ENCODE measurements at places on chromosomes 16 and 17.

DNA sequence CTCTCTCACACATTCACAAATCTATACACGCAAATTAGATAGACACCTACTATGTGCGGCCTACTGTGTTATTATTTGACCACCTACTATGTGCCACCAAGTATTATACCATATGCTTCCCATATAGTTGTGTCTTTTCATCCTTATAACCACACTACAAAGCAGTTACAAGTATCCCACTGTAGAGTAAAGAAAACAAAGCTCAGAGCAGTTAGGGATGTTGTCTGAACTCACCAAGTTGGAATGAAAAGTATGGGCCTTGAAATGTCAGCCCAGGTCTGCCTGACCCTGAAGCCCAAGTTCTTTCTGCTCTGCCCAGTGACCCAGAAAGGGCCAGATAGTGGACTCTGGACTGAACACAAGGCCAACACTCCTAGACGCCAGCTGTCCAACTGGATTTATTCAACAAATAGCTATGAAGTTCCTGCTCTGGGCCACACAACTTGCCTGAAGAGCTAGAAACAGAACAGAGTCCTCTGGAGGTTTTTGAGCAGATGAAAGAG is 8.5 kb downstream of the KRT37 start:
- ATAC-seq, result no peak

DNA sequence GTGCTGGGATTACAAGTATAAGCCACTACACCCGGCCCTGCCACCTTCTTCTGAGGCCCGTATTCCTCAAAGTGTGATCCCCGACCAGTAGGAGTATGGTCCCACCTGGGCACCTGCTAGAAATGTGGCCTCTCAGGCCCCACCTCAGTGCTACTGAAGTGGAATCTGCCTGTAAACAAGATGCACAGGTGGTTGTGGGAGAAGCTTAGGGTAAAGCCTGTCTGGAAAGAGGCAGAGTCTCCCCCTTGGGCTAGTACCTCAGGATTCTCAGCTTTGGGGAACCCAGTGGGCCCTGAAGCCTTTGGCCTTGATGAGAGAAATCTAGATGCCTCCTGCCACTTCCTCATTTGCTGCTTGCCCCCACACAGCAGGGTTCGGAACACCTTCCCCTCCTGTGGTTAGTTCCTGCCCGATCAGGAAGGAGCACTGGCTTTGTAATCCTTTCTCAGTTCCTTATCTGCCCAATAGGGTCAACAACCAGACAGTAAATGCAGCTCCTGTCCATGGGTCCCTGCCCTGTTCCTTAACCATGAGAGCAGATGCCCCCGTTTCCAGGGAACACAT is 25.2 kb downstream of the TK2 start:
- ATAC-seq, result no peak

DNA sequence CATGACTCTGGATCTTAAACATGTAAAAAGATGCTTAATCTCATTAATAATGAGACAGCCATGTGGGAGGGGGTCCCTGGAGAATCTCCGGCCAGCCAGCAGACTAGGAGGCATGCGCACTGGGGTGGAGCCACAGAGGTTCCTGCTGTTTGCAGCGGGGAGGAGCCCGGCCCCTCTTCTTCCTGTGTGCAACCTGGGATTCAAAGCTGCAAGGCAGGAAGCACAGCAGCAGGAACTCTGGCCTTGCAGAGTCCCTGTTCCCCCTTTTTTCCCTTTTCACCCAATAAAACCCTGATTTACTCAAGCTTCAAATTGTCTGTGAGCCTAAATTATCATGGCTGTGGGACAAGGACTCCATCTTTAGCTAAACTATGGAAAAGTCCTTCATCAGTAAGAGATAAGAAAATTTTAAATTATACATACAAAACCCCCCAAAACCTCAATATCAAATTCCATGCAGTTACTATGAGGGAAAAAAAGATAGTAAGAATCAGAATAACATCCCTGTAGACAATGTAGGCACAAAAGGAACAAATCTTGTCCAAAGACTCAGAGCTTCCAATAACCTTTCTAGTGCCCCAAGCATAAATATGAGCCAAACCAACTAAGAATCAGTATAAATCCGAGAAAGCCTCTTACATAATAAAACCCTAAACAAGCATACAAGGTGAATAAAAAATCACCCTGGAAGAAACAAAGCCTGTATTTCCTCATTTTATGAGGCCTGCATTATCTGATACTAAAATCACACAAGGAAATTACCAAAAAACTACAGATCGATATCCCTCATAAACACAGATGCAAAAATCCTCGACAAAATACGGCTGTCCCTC is 12.1 kb downstream of the CFDP1 start:
- no peak for ATAC-seq

DNA sequence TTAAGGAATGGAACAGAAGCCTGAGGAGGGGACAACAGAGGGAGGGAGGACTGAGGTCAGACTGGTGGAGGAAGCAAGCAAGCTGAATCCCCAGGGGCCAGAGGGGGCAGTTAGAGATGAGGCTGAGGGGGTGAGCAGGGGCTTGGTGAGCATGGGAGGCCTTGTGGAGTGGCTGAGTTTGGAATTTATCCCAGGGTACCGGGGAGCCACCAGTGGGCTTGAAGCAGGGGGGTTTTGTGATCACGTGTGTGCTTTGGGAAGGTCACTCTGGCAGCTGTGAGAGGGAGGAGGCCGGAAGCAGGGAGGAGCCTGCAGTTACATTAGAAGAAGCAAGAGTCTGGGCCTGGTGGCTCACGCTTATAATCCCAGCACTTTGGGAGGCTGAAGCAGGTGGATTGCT is 9.8 kb upstream of the CTCF start:
- no peak for ATAC-seq

GRCh38 chr17:41267711-41268110 is 2.5 kb downstream of the KRTAP9-6 start:
- no peak for ATAC-seq

DNA sequence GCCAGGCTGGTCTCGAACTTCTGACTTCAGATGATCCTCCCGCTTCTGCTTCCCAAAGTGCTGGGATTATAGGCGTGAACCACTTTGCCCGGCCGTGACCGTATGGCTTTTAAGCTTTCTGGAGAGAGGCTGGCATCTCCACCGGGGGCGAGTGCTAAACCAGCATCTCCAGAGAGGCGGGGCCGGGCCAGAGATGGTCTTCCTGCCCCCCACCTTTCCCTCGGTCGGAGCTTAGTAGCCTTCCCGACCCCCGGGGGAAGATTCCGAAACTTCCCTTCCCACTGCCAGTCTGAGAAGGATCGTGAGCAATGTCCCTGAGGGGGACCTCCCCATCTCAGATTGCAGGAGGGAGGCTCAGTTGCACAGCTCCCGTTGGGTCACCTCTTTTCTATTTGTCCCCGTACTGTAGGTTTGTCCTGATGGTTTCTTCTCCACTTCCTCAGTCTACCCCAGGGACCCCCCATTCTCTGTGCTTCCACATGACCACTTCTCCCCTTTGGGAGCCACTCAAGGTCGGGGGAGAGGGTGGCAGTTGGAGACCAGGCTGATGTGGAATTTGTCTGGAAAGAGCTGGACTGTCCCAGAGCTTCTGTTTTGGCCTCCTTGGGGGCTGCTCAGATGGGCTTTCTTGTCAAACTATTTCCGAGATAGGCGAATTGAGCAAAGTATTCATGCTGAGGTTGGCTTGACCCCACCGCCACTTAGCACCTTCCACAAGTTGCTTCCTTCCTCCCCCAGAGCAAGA is 18.2 kb downstream of the IGF2BP1 start:
- ATAC-seq, result no peak

DNA sequence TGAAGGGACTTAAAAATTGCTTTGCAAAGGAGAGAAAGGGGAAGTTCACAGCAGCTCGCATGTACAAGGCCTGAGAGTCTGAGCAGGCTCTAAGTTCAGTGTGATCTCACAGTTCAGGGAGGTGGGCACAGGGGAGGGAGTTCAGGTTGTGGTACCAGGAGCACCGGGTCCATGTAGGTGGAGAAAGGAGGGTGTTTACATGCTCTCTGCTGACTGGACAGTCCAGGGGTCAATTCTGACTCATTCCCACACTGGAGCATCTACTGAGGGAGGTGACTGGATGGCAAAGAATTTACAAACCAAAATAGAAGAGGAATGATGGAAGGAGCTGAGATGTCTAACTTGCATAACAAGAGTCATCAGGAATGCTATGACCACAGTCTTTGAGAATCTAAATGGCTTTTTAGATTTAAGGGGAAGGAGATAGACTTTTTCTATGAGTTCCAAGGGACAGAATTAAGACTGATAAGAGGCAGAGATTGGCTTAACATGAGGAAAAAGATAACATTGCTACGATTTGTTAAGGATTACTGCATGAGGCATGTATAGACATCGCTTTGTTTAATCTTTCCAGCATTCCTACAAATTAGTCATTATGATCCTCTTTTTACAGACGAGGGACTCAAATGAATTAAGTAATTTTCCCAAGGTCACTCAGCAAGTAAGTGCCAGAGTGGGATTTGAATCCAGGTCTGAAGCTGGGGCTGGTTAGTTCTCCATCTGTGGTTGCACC is 29.9 kb downstream of the MIS12 start:
- no peak for ATAC-seq

DNA sequence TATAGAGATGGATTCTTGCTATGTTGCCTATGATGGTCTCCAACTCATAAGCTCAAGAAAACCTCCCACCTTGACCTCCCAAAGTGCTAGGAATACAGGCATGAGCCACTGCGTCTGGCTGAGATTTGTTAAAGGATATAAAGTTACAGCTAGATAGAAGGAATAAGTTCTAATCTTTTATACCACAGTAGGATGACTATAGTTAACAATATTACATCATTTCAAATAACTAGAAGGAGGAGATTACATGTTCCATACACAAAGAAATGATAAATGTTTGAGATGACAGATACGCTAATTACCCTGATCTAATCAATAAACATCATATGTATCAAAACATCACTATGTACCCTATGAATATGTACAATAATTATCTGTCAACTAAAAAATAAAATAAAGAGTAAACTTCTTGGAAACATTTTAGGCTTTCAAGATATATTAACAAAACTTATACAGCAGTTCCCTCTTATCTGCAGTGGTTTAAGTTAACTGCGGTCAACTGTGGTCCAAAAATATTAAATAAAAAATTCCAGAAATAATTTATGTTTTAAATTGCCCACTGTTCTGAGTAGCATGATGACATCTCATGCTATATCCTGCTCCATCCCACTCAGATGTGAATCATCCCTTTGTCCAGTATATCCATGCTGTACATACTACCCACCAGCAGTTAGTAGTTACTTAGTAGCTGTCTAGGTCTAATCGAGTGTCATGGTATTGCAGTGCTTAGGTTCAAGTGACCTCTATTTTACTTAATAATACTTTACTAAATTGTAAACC is 129.2 kb upstream of the NACA2 start:
- ATAC-seq, result no peak

- peak; percentile 77 for ATAC-seq
Measured at GRCh38 chr16:2205104-2205966, at the start of gene MLST8. TSS of gene MLST8 (plus strand) at chr16:2205454. CDS start at chr16:2206086, 632 bp downstream.

- ATAC-seq, result no peak
Measured at GRCh38 chr17:4073983-4074830, 68.6 kb downstream of the ZZEF1 start.

GRCh38 chr16:28609631-28610594 is at the start of gene SULT1A1:
TSS of gene SULT1A1 (minus strand) at chr16:28610044. CDS start at chr16:28608855, 1,189 bp downstream.
- no peak for ATAC-seq

- ATAC-seq, result no peak
Measured at GRCh38 chr17:57242148-57242547, 14.2 kb upstream of the MSI2 start.

GRCh38 chr17:14794961-14795360 is 470.2 kb downstream of the PMP22 start:
- no peak for ATAC-seq

DNA sequence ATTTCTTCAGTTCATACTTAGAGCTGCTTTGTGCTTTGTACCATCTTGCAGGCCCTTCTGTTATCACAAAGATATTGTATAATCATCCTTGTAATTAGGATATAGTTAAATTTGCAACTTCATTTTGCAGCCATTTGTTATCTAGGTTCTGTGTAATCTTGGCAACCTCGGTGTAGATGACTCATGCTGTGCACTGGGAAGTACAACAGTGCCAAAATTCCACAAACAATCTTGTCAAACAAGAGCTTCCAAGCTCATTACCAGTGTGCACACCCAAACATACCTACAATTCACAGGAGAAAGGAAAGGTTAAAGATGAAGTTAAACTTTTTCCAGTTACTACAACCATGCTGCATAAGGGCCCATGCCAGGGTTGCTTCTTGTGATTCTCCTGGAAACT is 1231.8 kb downstream of the CDH11 start:
- ATAC-seq, result no peak

DNA sequence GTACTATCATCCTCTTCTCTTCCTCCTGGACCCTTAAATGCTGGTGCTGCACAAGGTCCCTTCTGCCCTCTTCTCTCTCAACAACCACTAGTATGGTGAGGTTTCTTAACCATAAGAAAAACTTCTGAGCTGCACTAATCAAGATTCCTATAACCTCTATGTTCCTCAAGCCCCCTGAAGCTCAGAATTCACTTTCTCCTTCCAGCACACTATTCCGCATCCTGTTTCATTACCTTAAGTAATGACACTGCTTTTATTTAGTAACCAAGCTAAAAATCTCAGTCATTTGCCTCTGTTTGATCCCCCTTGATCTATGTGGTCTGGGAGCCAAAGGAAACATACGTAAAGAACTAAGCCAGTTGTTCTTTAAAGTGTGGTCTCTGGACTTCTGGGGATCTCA is 20.1 kb downstream of the KANSL1 start:
- no peak for ATAC-seq

- no peak for ATAC-seq
Measured at GRCh38 chr16:51151435-51151960, 428 bp upstream of the SALL1 start.

GRCh38 chr17:43350888-43351361 is 47.9 kb upstream of the ARL4D start:
- peak; percentile 28 for ATAC-seq

- no peak for ATAC-seq
Measured at GRCh38 chr16:88342491-88342890, 40.3 kb upstream of the ZNF469 start.

DNA sequence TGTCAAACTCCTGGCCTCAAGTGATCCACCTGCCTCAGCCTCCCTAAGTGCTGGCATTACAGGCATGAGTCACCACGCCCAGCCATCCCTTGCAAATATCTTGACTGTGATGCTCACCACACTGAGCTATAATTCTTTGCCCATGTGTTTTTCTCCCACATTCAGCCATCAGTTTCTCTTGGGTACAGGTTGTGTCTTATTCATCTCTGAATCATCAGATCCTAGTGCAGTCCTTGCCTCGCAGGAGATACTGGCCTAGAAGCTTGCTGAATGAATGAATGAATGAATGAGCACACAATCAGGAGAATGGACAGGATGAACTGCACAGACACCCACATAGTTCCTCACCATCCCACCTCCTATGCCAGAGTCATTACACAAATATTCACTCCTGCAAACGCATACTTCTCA is 24.4 kb upstream of the ETV4 start:
- ATAC-seq, result no peak

- ATAC-seq, result no peak
Measured at GRCh38 chr16:56244612-56245011, 53.3 kb downstream of the GNAO1 start.

GRCh38 chr16:78791926-78792325 is 692.5 kb downstream of the WWOX start:
- ATAC-seq, result no peak

- no peak for ATAC-seq
Measured at GRCh38 chr16:24909856-24910255, 64.1 kb downstream of the SLC5A11 start.

GRCh38 chr17:27408891-27409290 is 47.4 kb upstream of the KSR1 start:
- ATAC-seq, result no peak

Data from activated CD4-positive, CD25-positive, alpha-beta regulatory T cell treated with anti-CD3 and anti-CD28 coated beads, Interleukin-2, amount 50 U/mL, for 24 hours (primary cell).